ENCODE measurements at places on chromosomes 7 and 10.
A peak's percentile ranks its signal among the peaks of the same experiment; 100 is the strongest.

- DNase-seq, result no peak
These were observed 51.6 kb upstream of the PAX2 start for GRCh38 chr10:100693821-100694220.

DNA sequence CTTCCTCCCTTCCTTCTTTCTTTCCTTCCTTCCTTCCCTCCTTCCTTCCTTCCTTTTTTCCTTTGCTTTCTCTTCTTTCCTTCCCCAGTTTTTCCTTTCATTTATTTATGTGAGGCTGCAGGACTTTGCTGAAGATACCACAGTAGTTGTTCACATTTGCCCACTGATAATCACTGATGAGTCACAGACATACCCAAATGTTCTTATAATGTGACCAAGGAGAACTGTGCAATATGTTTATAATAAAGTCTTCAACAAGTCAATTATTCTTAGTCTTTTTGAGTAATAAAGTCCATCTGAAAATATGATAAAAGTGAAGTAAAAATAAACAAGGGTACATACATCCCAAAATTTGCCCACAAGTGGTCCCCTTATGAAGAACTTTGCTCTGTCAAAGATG is 159.7 kb downstream of the GNAI1 start:
- DNase-seq, result peak; percentile 45

DNA sequence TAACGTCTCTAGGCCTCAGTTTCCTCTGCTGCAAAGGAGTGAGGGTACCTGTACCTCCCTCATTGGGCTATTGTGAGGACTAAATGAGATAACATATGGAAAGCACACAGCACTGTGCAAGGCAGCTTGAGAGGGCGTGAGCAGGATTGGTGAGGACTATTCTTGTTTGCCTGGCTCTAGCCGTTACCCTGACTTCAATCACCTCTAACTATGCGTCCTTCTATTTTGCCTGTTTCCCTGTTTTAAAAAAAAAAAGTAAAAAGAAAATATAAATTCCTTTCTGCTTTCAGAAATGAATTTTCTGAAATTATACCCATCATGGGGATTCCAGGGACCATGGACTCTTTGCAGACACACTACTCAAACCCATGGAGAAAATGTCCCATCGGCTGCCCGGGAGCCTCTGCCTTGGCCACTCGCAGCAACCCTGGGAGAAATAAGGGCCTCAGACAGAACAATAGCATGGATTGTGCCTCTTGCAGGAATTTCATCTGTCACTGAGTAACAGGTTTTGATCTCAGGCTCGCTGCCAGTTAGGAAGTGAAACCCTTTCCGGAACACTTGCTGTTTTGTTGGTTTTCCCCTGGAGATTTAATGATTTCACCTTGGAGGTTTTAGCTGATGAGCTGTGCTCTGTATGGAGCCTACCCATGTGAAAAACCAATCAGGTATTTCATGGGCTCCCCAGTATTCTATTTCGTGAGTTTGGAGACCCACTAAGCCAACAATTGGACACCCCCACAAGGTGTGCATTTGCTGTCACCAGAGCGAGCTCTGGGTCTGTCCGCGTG is 55.6 kb downstream of the STEAP1B start:
- DNase-seq, result no peak

GRCh38 chr7:151503902-151504714 is 15.6 kb downstream of the RHEB start:
- DNase-seq, result peak; percentile 77

DNA sequence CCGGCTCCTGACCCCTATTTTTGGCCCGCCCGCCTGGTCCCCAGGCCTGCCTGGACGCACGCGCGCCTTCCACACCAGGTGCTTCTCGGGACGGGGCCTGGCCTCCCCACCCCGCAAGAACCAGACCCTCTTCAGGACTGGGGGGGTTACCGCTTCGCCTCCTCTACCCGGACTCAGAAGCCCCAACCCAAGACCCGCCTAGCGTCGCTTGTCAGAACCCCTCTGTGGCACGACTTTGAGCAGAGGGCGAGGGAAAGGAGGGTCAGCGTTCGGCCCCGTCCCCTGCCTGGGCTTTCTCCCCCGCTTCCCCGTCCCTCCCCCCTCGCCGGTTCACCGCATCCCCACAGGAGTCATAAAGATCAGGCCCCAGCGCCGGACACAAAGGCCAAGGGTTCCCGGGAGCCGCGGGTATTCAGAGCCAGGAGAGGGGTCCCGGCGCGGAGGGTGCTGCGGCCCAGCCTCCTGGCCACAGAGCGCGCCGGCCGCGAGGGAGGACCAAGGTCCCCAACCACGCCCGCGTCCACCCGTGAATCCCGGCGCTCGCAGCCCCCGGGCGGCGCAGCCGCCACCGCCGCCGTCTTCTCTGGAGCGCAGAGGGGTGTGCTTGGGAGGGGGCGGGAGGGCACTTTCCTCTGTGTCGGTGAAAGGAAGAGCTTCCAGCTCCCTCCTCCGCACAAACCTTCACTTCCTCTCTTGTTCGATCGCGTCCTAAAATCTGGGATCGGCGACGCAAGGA is 351.9 kb downstream of the DNAJB6 start:
- no peak for DNase-seq

DNA sequence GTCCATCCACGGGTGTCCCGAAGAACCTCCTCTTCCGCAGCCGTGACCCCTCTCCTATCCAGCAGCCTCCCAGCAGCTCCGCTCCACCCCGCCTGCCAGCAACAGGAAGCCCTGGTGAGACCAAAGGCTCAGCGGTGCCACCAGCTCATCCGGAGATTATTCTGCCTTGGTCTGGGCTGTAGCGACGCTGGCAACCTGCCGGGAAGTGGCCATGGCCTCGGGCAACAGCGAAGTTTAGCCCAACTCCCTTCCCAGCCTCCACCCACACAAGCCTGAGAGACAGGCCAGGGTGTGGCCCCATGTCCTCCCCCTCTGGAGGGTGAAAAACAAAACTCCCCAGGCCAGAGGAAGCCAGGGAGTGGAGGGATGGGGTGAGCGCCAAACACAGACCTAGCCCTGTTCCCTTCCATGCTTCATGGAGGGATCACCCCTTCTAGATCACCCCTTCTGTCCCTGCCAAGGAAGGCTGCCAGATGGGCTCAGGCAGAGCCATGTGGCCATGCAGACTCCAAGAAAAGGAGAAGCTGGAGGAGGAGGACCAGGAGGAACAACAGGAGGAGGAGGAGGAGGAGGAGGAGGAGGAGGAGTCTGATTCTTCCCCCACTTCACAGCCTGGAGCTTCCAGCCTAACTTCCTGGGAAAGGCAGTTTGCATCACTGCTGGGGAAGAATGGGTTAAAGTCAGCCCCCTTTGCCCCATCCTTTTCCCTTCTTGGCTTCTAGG is 918 bp downstream of the CALHM2 start:
- peak; percentile 66 for DNase-seq

All from fibroblast of skin of scalp (primary cell).